ENCODE measurements at places on chromosomes 6 and 20.

- no peak for DNase-seq
Observed at GRCh38 chr6:90288404-90288803, 8.2 kb downstream of the BACH2 start.

GRCh38 chr20:33284284-33284683 lies 1.3 kb downstream of the BPIFB1 start:
- DNase-seq: no peak

- DNase-seq: no peak
Observed at GRCh38 chr6:12440981-12441380, 150.8 kb downstream of the EDN1 start.

DNA sequence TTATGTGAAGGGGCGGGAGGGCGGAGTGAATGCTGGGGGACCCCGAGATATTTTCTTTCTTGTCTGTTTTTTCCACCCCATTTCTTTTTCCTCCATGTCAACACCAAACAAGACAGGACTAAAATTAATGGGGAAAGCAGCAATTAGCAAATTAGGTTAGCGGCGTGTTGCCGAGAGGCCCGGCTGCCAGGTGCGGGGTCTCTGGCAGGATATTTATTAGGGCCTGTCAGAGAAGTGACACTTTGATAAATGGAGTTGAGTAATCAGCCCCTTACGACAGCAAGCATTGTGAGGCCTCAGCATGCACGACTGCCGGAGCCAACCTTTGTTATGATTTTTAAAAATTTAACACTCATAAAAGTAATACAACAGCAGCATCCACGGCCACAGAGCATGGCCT lies 193.8 kb downstream of the DHX35 start:
- no peak for DNase-seq

GRCh38 chr20:59701236-59701635 lies 96.9 kb downstream of the PHACTR3 start:
- DNase-seq: no peak

GRCh38 chr20:50862546-50862945 lies 67.7 kb downstream of the BCAS4 start:
- no peak for DNase-seq

DNA sequence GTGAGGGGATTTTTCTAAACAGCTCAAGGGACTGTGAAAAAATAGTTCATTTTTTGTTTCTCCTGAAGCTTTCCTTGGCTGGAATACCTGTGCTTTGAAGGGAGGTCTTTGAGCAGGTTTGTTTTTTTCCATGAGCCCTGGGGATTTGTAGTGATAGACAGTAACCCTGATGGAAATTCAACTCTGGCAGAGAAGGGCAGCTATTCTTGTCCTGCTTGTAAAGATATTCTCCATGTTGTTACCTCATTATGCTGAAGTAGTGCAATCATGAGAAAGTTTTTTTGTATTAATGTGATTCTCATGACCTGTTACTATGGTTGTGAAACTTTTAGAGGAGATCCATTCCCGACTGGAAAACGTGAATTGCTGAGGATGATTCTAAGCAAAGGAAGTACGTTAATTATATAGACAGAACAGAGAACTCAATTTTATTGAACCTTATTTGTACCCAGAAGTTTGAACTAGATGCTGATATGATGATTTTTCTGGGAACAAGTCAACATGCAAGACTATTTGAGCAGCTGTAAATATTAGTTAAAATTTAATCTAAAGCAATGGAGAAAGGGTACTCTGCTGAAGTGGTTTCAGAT lies 12.5 kb downstream of the UTRN start:
- no peak for DNase-seq

DNA sequence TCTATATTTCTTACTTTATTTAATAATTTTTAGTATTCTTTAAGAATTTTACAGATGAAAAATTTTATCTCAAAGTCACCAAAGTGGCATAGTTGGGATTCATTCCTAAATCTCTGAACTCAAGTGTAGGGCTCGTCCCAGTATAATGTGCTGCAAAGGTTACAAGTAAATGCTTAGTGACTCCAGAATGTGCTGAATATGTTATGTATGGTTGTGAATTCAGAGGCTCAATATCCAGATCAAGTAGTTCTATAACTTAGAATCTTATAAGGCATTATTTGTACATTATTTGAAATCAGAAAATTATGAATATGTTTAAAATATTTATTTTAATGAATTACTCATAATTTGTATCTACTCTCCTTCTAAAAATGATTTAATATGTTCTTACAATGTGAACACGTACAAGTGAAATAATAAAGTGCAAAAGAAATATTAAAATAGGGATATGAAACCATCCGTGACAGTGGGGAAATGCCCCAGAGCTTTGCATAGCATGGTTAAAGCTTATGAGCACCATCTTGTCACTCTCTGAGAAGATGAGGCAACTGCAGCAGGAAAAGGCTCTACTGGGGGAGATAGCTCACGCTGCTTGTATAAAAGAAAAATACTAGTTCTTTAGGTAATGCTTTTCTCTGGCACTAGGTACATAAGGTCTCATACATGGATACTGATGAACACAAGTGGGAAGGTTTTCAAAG lies 259.0 kb downstream of the FOXC1 start:
- DNase-seq: peak; percentile 27

DNA sequence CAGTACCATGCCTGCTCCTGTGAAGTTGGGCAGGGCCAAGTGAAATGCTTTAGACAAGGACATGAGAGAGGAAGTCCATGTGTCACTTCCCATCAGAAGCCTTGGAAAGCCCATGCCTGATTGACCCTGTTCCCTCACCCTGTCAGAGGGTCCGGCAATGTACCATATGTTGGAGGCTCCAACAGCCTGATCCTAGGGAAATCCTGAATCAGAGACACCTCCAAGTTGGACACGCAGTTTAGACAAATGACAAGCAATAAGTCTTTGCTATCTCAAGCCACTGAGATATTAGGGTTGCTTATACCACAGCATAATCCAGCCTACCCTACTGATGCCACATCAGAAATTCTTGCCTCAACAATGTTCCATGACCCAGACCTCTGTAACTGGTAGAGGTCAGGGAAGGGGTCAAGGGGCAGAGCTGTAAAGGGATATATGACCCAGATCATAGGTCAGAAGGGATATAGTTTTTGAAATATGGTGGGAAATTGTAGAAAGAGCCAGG lies 174.8 kb downstream of the HACE1 start:
- no peak for DNase-seq

- DNase-seq: no peak
Observed at GRCh38 chr6:16251706-16252105, 13.3 kb downstream of the GMPR start.

GRCh38 chr20:51456511-51457509 lies 85.7 kb downstream of the NFATC2 start:
- peak; percentile 24 for DNase-seq

- DNase-seq: no peak
Observed at GRCh38 chr20:52270696-52271095, 79.1 kb upstream of the ZFP64 start.

DNA sequence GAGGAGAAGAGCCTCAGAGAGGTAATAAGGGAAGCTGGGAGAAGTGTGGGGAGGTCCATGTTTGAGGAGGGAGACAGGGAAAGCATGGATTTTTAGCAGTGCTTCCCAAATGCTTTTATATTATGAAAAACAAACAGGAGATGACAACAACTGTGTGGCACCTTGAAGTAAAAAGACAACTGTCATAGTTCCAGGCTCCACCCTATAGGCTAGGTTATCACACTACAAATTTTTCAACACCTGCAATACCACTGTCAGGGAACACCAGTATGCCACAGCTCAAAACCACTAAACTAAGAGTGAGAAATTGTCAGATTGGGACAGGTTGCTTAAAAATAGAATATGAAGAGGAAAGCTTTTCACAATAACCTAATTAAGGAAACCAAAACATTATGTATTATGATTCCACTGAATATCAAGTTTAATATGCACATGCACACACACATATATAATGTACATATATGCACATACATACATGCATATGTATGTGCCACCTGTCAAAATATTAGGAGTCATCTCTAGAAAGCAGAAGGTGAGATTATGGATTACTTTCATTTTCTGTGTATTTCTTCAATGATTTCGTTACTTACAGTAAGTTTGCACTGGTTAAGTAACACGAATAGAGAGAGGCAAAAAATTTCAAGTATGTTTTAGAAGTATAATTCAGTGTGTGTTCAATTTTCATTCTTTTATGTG lies 261.2 kb downstream of the PTPRK start:
- no peak for DNase-seq

DNA sequence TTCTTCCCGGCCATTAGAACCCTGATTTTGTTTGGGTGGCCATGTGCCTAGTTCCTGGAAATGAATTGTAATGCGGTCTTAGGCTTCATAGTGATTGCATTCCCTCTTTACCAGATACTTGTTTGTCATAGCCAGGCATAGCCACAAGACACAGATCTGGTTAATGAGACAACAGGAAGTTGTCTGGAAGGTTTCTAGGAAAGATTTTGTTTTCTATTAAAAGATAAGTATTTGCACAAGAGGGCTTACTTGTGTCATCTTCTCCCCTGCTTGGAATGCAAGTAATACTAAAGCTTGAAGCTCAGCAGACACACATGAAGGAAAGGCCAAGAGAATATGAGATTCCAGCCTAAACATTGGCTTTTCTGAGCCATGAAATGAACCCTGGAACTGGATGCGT lies 12.9 kb downstream of the FARS2 start:
- DNase-seq: peak; percentile 33

- DNase-seq: peak; percentile 13
Observed at GRCh38 chr6:109515781-109516409, 32.9 kb upstream of the ZBTB24 start.

DNA sequence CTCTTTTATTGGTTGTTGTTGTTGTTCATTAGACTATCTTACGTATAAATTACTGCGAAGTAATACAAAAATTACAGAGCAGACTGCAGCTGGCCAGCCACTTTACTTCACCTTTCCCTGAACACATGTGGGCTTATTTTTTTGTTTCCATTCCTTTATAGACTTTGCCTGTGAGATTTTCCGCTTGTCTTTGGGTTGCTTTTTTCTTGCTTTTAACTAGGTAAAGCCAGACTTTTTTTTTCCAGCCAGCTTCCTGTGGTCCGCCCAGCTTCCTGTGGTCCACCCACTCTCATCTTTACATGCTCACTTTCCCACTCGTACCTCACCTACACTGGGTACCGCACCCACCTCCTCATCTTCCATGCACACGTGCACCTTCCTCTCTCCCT lies 79.0 kb downstream of the IPCEF1 start:
- DNase-seq: no peak

DNA sequence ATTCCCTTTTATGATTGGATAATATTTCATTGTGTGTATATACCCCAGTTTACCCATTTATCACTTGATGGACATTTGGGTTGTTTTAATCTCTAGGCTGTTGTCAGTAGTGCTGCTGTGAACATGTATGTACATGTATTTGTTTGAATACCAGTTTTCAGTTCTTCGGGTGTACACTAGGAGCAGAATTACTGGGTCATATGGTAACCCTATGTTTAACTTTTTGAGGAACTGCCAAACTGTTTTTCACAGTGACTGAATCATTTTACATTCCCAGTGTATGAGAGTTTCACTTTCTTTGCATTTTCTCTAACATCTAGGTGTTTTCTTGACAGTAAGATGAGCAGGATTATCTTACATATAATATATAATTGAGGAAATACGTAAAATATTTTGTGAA lies 44.7 kb upstream of the ADIG start:
- no peak for DNase-seq

DNA sequence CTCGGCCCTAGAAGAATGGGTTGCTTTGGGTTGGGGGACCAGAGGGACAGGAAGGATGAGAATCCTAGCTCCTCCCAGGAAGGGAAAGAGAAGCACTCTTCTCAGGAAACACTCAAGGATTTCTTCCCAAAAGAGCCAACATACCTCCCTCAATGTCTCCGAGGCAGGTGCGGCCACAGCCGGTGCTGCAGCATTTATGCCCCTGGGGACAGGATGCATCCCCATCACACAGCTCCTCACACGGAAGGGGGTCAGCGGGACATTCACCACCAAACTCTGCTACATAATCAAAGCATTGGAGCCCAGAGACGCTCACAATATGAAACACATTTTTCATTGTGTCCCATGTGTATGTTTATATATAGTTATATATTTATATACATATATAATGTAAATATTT lies 14.8 kb downstream of the WFDC3 start:
- no peak for DNase-seq

DNA sequence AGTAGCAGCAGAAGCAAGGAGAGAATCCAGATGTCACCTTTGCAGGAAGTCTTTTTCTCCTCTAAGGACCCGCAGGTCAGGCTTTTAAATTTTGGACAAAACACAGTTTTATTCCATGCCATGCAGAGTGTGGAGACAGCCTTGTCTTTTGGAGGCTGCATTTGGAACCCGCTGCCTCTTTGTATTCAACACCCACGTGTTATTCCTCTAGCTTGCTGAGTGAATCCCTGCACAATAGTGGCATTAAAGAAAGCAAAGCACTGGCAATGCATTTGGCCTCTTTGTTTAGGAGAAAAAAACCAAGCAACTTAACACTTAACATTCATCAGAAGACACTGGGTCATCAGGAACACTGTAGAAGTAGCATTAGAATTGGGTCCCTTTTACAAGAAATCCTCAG lies 43.5 kb downstream of the TFAP2B start:
- no peak for DNase-seq

GRCh38 chr20:63956664-63957003 lies 418 bp upstream of the UCKL1 start:
- DNase-seq: no peak

- DNase-seq: peak; percentile 18
Observed at GRCh38 chr20:45229264-45230056, 8.3 kb downstream of the SEMG2 start.

- DNase-seq: no peak
Observed at GRCh38 chr20:58645412-58645968, 5.6 kb upstream of the STX16 start.

- no peak for DNase-seq
Observed at GRCh38 chr20:9442858-9443257, 71.5 kb upstream of the LAMP5 start.

DNA sequence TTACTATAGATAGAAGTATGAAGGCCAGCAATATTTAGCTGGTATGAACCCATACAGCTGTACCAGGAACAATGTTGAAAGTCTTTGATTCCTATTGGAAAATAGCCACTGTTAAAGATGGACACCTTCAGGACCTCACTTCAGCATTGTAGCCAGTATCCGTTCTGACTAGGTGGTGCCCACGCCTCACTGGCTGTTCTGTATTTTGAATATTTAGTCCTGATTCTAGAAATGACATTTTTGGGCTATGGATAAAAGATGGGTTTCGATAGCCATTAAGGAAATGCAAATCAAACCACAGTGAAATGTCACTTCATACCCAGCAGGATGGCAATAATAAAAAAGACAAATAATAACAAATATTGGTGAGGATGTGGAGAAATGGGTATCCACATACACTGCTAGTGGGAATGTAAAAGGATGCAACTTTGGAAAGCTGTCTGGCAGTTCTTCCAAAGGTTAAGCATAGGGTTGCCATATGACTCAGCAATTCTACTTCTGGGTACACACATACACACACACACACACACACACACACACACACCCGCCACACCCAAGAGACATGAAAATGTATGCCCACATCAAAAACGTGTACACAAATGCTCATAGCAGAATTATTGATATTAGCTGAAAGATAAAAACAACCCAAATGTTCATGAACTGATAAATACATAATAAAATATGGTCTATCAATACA lies 56.8 kb downstream of the UTRN start:
- DNase-seq: no peak
